ENCODE measurements at places on chromosomes 7 and 10.

- no peak for DNase-seq
Measured at GRCh38 chr7:152537639-152538038, 101.8 kb upstream of the KMT2C start.

- no peak for DNase-seq
Measured at GRCh38 chr10:87705339-87705738, 45.7 kb downstream of the PAPSS2 start.

DNA sequence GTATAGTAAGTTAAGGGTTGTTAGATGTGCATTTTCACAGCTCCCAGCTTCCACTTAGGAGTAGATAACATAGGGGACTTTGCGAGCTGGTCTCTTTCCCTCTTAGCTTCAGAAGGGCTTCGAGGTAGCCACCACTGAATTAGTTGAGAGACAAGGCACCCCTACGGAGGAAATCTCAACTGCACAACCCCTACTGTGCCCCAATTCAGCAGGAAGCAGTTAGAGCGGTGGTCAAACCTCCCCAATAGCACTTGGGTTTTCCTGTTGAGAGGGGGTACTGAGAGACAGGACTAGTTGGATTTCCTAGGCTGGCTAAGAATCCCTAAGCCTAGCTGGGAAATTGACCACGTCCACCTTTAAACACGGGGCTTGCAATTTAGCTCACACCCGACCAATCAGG lies 1.1 kb upstream of the HERPUD2 start:
- no peak for DNase-seq

- DNase-seq, result no peak
Measured at GRCh38 chr10:126734015-126734414, 63.5 kb upstream of the C10orf90 start.

DNA sequence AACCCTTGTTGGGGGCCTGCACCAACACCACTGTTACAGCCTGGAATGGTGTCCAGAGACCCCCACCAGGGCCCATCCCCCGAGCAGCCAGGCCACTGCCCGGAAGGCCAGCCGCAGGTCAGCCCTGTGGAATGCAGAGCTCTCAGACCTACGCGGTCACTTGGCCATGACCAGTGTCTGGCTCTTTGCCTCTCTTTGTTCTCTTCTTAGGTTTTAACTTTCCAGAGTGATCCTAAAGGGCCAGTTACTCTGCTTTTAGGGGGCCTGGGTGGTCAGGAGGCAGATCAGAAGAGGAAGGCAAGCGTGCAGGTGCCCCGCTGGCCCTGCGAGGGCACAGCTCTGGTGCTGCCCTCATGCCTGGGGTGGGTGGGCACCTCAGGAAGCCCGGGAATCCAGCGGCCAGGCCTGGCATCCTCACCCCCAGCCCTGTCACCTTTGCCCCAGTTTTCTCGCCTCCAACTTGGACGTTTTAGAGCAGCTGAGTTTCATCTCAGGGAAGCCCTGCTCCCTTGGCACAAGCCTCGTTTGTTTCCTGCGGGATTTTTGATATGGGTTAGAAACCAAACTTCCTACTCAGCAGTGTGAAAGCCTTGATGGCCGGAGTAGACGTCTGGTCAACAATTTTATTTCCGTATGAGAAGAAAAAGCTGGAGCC lies 62.5 kb upstream of the CHST15 start:
- no peak for DNase-seq

DNA sequence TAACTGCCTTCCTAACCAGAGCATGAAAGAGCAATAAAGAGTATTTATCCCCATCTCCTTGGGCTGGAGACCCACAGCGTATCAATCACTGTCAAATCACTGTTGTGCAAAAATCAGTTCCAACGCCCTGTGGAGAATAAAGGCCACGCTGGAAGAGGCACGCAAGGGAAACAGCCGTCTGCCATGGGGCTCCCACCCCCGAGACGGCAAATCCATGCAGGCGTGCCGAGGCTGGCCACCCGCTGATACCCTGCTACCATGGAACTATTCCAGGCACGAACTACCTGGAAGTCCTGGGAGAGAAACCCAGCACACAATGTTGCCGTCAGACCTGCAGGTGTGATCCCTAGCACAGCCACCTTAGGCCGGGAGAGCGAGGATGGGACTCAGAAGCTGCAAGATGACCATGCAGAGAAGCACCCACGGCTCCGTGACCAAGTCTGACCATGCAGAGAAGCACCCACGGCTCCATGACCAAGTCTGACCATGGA lies 185.3 kb downstream of the DIP2C start:
- no peak for DNase-seq

GRCh38 chr10:120732067-120732466 lies 119.1 kb upstream of the WDR11 start:
- DNase-seq, result no peak

- no peak for DNase-seq
Measured at GRCh38 chr10:44382981-44383748, 1.7 kb downstream of the CXCL12 start.

- no peak for DNase-seq
Measured at GRCh38 chr7:15620491-15621185, 58.8 kb upstream of the AGMO start.

DNA sequence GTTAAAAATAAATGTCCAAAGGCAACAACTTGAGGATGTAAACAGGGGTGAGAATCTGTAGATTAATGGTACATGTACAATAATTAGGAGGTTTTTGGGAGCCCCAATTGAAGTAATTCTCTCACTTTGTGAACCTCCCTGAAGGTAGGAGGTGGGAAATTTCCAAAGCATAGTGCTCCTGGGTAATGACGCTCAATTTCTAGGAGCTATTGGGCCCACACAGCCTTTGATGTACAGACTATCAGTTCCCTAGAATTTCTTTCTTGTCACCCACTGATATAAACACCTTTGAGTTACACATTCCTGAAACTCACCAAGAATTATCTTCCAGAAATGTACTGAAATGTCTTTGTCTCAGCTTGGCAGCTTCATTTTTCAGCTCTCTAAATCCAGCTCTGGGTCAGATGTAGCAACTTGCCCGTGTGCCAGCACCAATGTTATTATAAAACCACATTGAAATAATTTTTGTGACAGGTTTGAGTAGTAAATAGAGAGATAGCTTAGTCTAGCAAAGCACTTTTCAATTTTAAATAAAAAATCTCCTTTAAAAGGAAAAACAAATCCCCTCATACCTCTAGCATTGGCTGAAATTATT lies 36.6 kb upstream of the GALNT17 start:
- DNase-seq, result no peak

DNA sequence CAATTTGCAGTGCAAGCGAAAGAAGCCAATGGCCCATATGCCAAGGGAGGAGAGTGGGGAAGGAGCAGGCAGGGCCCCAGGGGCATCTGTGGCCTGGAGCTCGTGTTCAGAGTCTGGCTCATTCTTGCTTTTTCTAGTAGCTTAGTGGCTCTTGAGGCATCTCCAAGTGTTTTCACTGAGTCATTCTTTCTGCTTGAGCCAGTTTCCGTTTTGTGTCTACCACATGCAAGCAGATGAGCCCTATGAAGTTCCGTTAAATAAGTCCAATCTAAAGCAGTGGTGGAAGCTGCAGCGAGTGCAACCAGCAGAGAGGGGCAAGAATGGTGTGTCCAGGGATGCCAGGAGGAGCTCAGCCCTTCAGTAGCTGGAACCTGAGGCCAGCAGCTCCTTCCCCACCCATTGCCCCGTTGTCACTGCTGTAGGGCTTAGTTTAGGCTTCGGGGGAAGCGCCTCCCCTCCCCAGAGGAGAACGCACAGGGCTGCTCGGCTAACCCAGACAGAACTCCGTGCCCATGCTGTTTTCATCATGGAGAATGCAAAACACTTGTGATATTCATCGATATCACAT lies 57.4 kb upstream of the EBF3 start:
- DNase-seq, result no peak

DNA sequence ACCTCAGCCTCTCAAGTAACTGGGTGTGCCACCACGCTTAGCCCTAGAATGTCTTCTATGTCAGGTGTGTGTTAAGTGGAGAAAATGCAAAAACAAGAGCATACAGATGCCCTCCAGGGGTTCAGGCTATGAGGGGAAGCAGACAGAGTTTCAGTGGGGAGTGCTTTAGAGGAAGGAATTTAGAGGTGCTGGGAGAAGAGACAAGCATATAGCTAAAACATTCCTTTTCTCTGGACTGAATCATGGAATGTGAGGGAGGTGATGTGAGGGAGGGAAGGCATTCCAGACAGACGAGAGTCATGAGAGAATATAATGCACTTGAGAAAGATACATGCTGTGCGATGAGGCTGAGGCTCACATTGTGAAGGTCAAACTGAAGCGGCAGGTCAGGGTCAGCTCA lies 6.6 kb upstream of the ZNF786 start:
- no peak for DNase-seq

- no peak for DNase-seq
Measured at GRCh38 chr10:87658858-87659555, 671 bp upstream of the PAPSS2 start.

GRCh38 chr7:108014747-108015682 lies 12.1 kb upstream of the LAMB1 start:
- DNase-seq, result no peak

Data from NCI-H1105 (cell line).